ENCODE measurements at places on chromosomes 3 and 15. TPM values are rescaled to one million over a fixed set of nuclear protein-coding genes. Genes with fewer than 3 reads are reported as not detected.

Gene FBXL22
- total RNA-seq = 0.28 TPM

Gene NR2E3
- total RNA-seq = under 0.01 TPM

GRCh38 chr15:101530224-101530958 is 40.9 kb upstream of the PCSK6 start:
- no peaks in the 10 kb centered on the region for H3K36me3 ChIP-seq
- no peaks in the 10 kb centered on the region for H3K4me1 ChIP-seq
- DNase-seq = no peak

Gene ARF4
- 172 TPM for total RNA-seq

- H3K4me3 ChIP-seq = no peak overlapping the region
- H3K27ac ChIP-seq = no peak overlapping the region
- no peaks in the 10 kb centered on the region for H3K4me1 ChIP-seq
Observed at GRCh38 chr15:38622304-38622703, 57.7 kb upstream of the RASGRP1 start.

Gene GPR149
- total RNA-seq = not detected

- peaks cover 6% of the 10 kb centered on the region for H3K4me1 ChIP-seq
- DNase-seq = no peak
- H3K27ac ChIP-seq = no peak overlapping the region
- no peak overlapping the region for H3K4me3 ChIP-seq
- no peaks in the 10 kb centered on the region for H3K27me3 ChIP-seq
Observed at GRCh38 chr15:66390678-66391077, 4.0 kb downstream of the MAP2K1 start.

DNA sequence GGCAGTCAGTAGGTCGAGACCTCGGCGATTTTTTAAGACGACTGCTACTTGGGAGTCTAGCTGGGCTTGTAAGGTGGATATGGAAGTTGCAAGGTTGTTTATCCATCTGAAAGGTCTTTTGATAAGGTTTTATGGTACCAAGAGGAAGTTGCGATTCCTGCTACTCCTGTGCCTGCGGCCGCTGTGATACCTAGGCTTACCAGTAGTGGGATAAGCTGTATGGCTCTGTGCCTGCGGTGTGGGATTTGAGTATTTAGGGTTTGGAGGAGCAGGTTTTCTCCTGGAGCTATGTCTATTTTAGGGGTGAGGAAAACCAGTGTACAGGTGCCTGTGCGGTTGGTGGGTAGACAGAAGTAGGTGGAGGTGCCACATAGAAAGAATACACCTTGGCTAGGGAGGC is 1059.8 kb downstream of the SI start:
- no peak overlapping the region for H3K27ac ChIP-seq
- H3K36me3 ChIP-seq = no peaks in the 10 kb centered on the region
- no peaks in the 10 kb centered on the region for H3K4me1 ChIP-seq
- DNase-seq = no peak

DNA sequence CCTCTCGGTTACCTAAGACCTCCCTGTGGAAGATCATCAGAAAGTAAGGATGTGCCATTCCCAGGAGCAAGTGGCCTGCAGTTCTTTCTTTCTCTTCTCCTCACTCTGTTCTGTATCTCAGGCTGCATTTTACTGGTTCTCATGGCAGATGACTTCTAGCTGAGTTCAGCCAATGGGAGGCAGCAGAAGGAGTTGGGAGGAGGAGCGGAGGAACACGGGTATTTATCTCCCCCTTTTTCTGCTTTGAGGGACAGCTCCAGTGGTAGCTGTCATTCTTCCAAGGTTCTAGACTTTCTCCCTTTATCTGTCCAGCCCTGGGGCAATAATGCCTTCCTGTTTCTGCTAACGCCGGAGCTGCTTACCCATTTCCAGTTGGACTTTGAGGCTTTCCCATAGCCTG is 339.9 kb downstream of the NR2F2 start:
- no peak overlapping the region for H3K4me3 ChIP-seq
- H3K27me3 ChIP-seq = no peaks in the 10 kb centered on the region
- no peak overlapping the region for H3K27ac ChIP-seq
- H3K4me1 ChIP-seq = no peaks in the 10 kb centered on the region
- DNase-seq = no peak
- H3K36me3 ChIP-seq = no peaks in the 10 kb centered on the region

DNA sequence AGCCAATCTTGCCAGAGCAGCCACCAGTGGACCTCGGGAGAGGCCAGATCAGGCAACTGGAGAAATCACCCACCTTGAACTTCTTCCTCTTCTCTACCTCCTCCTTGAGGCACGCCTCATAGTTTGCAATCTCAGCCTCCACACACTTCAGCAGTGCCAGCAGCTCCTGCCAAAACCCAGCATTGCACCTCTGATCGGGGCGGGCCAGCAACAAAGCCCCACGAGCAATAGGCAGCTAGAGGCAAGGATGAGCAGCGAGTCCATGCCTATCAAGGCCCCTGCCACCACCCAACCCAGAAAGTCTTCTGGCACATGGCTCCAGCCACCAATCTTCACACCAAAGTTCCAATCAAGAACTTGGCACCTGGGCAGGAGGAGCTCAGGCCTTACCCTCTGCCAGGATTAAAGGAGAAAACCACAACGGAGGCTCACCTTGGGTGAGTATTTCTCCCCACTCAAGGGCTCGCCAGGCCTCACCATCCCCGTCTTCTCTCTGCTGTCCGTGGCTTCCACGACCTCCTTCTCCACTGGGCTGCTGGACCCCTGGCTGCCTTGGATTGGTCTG is 42.1 kb downstream of the SEMA3G start:
- H3K27me3 ChIP-seq = no peaks in the 10 kb centered on the region
- no peak overlapping the region for H3K4me3 ChIP-seq
- no peak for DNase-seq
- peaks cover 68% of the 10 kb centered on the region for H3K36me3 ChIP-seq

GRCh38 chr3:180871901-180872300 is 40.6 kb upstream of the FXR1 start:
- H3K27ac ChIP-seq = no peak overlapping the region
- no peaks in the 10 kb centered on the region for H3K27me3 ChIP-seq
- H3K4me3 ChIP-seq = no peak overlapping the region
- DNase-seq = peak; percentile 17
- no peaks in the 10 kb centered on the region for H3K36me3 ChIP-seq
- no peaks in the 10 kb centered on the region for H3K4me1 ChIP-seq

DNA sequence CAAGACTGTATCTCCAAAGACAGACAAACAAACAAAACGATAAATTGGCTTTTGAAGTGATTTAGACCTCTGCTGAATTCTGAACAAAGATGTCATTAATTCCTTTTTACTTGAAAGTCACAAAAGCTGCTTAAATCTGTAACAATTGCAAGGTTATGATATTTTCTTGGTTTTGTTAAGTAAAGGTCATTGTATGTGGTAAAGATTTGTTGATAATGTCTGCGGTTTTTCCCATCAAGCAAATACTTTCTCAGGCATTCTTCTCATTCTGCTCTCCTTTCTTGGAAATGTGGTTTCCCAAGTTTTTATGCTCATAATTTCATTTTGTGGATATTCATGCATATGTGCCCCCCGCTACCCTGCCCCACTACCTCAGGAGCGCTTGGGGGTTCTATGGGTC is 116.5 kb downstream of the SLMAP start:
- H3K4me3 ChIP-seq = no peak overlapping the region
- H3K27ac ChIP-seq = no peak overlapping the region
- peak; percentile 45 for DNase-seq
- H3K4me1 ChIP-seq = peaks cover 3% of the 10 kb centered on the region

- no peak overlapping the region for H3K4me3 ChIP-seq
- no peaks in the 10 kb centered on the region for H3K4me1 ChIP-seq
- H3K27me3 ChIP-seq = no peaks in the 10 kb centered on the region
- DNase-seq = no peak
Observed at GRCh38 chr3:121202573-121202972, 294.6 kb downstream of the STXBP5L start.

GRCh38 chr15:27081676-27082418 is 110.9 kb downstream of the GABRG3 start:
- H3K27ac ChIP-seq = no peak overlapping the region
- no peaks in the 10 kb centered on the region for H3K4me1 ChIP-seq
- no peak overlapping the region for H3K4me3 ChIP-seq

GRCh38 chr15:25249236-25250010 is 189.4 kb downstream of the UBE3A start:
- H3K27ac ChIP-seq = no peak overlapping the region
- DNase-seq = no peak
- no peaks in the 10 kb centered on the region for H3K27me3 ChIP-seq
- H3K4me3 ChIP-seq = no peak overlapping the region
- H3K4me1 ChIP-seq = no peaks in the 10 kb centered on the region

GRCh38 chr3:197266331-197266730 is 32.1 kb downstream of the DLG1 start:
- H3K36me3 ChIP-seq = no peaks in the 10 kb centered on the region
- no peak overlapping the region for H3K27ac ChIP-seq
- no peak for DNase-seq
- H3K4me3 ChIP-seq = no peak overlapping the region
- peaks cover 4% of the 10 kb centered on the region for H3K4me1 ChIP-seq

GRCh38 chr3:71072287-71072686 is 511.2 kb downstream of the FOXP1 start:
- H3K27me3 ChIP-seq = no peaks in the 10 kb centered on the region
- DNase-seq = no peak
- H3K36me3 ChIP-seq = 0 out of 2 replicates have a peak, but pooled peaks cover 2% of the 10 kb centered on the region
- H3K4me1 ChIP-seq = peaks cover 16% of the 10 kb centered on the region
